NCI-H2171 (cell line): ENCODE measurements at places on chromosomes 13 and 19.
A peak's percentile ranks its signal among the peaks of the same experiment; 100 is the strongest.

- DNase-seq: peak; percentile 78
Measured at GRCh38 chr19:16771618-16772017, 52.0 kb downstream of the NWD1 start.

DNA sequence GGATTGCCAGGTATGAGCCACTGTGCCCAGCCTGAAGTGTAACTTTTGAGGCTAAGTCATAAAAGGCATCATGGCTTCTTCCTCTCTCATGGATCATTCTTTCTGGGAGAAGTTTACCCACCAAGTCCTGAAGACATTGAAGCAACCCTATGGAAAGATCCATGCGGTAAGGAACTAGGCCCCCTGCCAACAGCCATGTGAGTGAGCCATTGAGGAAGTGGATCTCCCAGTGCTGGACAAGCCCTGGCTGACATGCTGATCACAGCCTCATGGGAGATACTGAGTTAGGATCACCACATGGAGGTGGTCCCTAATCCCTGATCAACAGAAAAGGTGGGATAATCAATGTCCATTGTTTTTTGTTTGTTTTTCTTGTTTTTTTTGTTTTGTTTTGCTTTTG is 3.3 kb upstream of the NUDT19 start:
- no peak for DNase-seq

DNA sequence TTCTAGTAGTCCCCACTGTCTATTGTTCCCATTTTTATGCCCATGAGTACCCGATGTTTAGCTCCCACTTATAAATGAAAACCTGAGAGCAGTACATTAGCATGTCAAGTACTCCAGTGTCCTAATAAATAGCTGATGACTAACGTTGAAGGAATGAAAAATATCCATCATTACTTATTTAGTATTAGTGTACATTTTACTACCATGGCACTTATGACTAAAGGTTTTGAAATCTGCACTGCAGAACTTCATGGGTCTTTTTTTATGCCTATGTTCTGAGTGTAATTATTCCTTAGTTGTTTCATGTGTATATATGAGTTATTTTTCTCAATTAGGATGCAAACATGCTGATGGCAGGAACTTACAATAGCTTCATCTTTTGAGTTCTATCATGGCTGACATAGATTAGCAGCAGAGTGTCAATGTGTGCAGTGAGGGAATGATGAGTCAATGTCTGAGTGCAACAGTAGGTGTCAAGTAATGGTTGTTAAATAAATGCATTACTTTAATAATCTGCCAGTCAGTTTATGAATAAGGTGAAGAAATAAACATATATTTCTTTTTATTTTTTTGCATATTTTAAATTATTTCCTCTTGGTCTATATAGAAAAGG is 188.4 kb downstream of the ITGBL1 start:
- DNase-seq: no peak

GRCh38 chr19:29311191-29311790 is 98.3 kb upstream of the UQCRFS1 start:
- DNase-seq: peak; percentile 88

- peak; percentile 76 for DNase-seq
Measured at GRCh38 chr19:49149652-49150105, 5.5 kb downstream of the HRC start.

DNA sequence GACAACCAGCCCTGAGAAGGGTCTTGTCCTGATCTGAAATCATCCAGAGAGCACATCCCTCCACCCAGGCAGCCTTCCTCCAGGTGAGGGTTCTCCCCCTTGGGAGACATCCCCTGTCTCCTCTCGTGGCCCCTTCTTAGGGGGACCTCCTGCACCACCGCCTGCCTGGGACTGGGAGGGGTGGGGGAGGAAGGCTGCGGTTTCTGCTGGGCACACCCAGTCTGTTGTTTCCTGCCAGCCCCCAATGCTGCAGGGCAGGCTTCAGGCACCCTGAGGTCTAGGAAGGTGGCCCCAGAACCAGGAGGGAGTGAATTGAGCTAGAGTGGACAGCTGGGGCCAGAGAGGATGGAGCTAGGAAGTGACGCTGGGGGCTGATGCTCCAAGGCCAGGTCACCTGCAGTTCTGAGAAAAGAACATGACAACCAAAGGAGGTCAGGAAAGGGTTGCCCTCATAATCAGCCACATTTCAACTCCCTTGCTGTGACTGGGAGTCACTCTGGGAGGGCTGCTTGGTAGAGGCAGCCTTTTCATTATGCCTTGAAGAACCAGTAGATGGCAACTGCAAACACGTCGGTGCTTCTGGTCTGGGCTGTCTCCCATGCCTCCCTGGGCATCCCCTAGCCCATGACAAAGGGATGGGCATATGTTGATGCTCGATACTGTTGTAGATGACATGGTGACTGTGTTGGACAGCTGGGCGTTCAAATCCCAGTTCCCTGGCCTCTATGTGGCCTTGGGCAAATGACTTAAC is 1.4 kb downstream of the ARHGEF18 start:
- DNase-seq: no peak
